Right lobe of liver (tissue), 6 donors: ENCODE measurements at places on chromosomes 13 and 19.

DNA sequence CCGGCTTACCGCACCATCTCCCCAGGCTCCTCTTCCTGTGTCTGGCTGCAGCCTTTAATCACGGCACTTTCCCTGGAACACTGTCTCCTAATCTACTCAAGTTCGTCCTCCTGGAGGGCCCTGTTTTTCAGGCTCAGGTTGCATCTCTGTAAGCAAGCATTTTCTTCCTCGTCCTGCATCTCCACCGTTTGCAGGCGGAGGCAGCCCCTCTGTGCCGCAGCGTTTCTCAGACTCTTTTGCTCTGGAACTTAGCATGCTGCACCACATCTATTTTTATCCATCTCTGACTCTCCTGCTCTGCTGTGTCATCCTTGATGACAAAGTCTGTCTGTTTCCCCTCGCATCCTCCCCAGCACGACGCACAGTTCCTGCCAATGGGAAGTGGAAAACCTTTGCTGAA, 117.5 kb downstream of the ATP8A2 start:
- no peak for DNase-seq

- DNase-seq = no peak
Measured at GRCh38 chr13:37029617-37030016, 29.0 kb downstream of the EXOSC8 start.

DNA sequence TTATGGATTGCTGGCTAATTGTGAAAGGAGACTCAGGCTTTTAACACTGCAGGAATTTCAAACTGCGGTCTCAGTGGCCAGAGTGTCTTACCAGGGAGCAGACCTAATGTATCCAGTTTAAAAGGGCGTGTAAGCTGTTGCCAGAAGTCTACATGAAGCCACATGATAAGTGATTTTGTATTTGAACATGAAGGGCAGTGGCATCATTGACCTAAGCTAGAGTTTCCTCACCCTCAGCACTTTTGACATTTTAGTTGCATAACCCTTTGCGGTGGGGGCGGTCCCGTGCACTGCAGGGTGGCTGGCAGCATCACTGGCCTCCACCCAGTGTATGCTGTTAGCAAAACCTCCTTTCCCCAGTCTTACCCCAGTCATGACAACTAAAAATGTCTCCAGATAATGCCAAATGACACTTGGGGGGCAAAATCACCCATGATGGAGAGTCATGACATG, 23.7 kb upstream of the GPR18 start:
- DNase-seq = peak; percentile 92

GRCh38 chr13:31131470-31131961, 30.2 kb downstream of the HSPH1 start:
- no peak for DNase-seq

DNA sequence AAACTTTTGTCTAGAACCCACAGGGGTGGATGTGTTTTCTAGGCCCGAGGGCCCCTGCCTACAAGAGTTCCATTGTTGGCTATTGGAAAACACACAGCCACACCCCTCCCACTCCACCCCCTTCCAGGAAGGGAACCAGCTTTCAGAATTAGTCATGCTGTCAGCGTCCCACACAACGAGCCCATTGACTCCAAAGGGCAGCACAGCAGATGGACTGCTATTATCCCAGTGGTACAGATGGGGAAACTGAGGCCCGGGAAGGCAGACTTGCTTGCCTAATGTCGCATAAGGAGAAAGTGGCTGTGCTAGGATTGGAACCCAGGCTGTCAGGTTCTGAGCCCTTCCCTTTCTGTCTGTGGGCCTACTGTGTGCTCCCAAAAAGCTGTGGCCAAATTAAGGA, 8.1 kb upstream of the FXYD3 start:
- DNase-seq = no peak

DNA sequence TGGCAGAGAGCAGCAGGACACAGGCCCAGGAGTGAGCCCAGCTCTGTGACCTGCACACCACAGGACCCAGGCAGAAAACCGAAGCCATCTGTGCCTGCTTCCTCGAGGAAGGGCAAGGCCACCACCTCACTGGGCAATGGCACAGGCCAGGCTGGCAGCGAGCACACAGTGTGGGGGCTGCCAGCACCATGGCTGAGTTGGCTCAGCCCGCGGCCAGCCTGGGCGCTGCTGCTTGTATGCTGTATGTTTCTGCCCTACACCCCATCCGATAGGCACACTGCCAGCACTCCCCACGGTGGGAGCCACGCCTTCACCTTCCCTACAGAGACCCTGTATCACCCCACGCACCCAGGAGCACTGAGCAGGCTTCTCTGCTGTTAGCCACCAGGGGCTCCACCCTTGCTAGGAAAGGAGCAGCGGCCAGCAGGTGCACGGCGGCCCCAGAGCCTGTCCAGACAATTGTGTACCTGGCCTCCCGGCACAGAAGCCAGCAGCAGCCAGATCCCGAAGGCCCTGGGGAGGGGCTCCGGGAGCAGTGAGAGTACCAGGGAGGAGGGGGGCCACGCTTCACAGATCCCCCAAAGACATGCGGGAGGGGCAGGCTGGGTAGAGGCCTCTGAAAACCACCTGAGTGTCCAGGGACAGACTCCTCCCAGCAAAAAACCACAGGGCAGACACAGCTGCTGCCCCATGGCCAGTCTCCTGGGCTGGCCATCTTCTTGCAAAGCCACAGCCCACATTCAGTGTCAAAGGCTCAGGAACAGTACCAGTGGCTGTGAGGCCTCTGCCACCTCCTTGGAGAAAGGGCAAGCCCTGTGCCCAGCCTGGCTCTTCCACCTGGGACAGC, 56.1 kb downstream of the MLLT1 start:
- DNase-seq = peak; percentile 46

DNA sequence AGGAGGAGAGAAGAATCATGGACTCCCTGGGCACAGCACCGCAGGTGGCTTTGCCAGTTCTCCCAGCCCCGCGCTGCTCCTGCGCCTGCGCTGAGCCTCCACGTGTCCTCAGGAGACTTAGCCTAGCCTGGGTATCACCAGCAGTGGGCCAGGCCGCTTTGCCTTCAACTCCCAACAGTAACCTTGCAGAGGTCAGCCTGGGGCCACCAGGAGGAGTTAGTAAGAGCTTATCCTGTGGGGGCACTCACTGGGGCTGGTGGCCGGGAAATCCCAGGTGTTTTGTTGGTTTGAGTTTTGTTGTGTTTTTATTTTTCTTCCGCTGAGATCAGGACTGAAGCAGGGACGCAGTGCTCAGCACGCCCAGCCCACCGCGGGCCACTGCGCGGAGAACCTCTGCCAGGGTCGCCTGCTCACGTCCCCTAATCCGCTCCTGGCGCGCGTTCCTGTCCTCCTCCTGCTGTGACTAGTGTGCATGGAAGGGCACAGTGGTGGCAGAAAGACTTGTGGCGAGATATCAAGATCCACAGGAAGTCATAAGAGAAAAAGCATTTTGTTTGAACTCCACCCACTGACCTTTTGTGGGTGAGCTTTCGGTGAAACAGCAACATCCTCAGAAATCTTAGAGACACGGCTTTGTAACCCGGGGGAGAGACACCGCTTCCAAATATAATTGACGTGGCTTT, 207.4 kb upstream of the RFC3 start:
- DNase-seq = peak; percentile 93

GRCh38 chr19:49664171-49665035, 1.3 kb downstream of the IRF3 start:
- peak; percentile 95 for DNase-seq

GRCh38 chr19:30512176-30513081, 140.2 kb downstream of the ZNF536 start:
- no peak for DNase-seq

- peak; percentile 25 for DNase-seq
Measured at GRCh38 chr19:49879243-49879963, 1.9 kb downstream of the TBC1D17 start.

- no peak for DNase-seq
Measured at GRCh38 chr19:30090476-30090875, 148.4 kb downstream of the URI1 start.

DNA sequence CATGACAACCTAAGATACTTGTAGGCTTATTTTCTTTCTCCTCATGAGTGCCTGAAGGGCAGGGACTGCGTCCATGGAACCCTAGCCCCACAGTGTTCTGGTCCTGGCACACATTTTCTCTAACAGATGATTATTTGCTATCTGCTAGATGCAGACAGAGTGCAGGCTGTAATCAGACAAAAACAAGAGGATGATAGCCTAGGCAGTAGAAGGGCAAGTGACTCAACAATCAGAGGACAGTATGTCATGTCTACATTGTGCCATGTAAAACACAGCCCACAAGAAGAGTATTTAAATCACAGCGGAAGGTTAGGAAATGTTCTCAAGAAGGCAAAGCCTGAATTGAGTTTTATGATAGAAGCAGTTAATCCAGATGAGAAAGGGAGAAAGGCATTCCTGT, 29.3 kb downstream of the MIPEP start:
- DNase-seq = no peak

DNA sequence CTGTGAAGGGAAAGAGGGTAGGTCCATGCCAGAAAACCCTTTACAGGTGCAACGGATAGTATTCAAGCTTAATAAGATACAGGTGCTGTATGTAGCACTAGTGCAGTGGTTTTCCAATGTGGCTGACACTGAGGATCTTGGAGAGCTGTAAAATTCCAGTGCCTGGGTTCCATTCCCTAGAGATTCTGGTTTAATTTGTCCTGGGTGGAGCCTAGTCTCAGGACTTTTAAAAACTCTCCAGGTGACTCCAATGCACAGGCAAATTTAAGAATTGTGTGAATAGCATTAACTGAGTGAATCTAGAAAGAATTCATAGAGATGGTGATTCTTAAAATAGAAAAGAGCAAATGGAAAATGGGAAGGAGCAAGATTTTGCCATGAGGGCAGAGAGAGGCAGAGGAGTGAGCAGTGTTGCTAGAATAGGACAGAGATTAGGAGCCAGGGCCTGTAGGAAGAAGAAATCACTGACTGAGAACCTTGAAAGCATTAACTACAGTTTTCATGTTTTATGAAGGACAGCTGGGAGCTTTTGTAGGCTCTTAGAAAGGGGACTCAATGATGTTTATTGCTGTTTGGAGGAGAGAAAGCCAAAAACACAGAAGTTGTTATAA, 261.8 kb downstream of the DLEU7 start:
- DNase-seq = no peak
